Epithelial cell of alveolus of lung (primary cell): ENCODE measurements at places on chromosomes 4 and X. TPM values are rescaled to one million over a fixed set of nuclear protein-coding genes. Genes with fewer than 3 reads are reported as not detected.

FATE1 gene
- total RNA-seq = not detected in 2 replicates

HNRNPDL gene
- total RNA-seq = 156 and 180 TPM in 2 replicates

ATP11C gene
- 21.9 and 28.3 TPM in 2 replicates for total RNA-seq

TENM3 gene
- 23.9 and 24.7 TPM in 2 replicates for total RNA-seq

CPXCR1 gene
- total RNA-seq = not detected in 2 replicates

SLC25A5 gene
- 354 and 544 TPM in 2 replicates for total RNA-seq

CT45A1 gene
- total RNA-seq = not detected in 2 replicates

LANCL3 gene
- under 0.01 and 0.26 TPM in 2 replicates for total RNA-seq

RENBP gene
- total RNA-seq = 0.52 and 3.3 TPM in 2 replicates

AREG gene
- total RNA-seq = 129 and 894 TPM in 2 replicates

UGT2B17 gene
- total RNA-seq = not detected in 2 replicates

SSX2B gene
- total RNA-seq = not detected in 2 replicates

DCHS2 gene
- 0.52 TPM in 1 of 2 replicates, not detected in the other for total RNA-seq

POU3F4 gene
- not detected in 2 replicates for total RNA-seq

XAGE1A gene
- not detected in 2 replicates for total RNA-seq

SYN1 gene
- 0.80 and 3.5 TPM in 2 replicates for total RNA-seq

CXCL11 gene
- total RNA-seq = 1.0 TPM in 1 of 2 replicates, not detected in the other

CTAG2 gene
- total RNA-seq = not detected in 2 replicates

TMPRSS11F gene
- total RNA-seq = not detected in 2 replicates

DRP2 gene
- total RNA-seq = 0.80 and 1.3 TPM in 2 replicates

ASIC5 gene
- not detected in 2 replicates for total RNA-seq

HERC5 gene
- total RNA-seq = 0.08 and 3.0 TPM in 2 replicates

PDHA1 gene
- 35.9 and 40.3 TPM in 2 replicates for total RNA-seq

LIMCH1 gene
- 1.4 and 11.7 TPM in 2 replicates for total RNA-seq

NEUROG2 gene
- not detected in 2 replicates for total RNA-seq

GLRB gene
- total RNA-seq = 1.1 and 5.8 TPM in 2 replicates

CLTRN gene
- 0.32 and 0.78 TPM in 2 replicates for total RNA-seq

HAUS3 gene
- total RNA-seq = 9.1 and 27.4 TPM in 2 replicates

DKK2 gene
- total RNA-seq = 0.16 and 0.52 TPM in 2 replicates

BEND4 gene
- not detected in 2 replicates for total RNA-seq

ZCCHC12 gene
- total RNA-seq = not detected in 2 replicates

SPANXN3 gene
- total RNA-seq = not detected in 2 replicates

RTL9 gene
- under 0.01 and 0.39 TPM in 2 replicates for total RNA-seq

FGFRL1 gene
- total RNA-seq = 33.1 and 34.7 TPM in 2 replicates

FGD1 gene
- total RNA-seq = 9.2 and 10.9 TPM in 2 replicates

PF4V1 gene
- 1.3 TPM in 1 of 2 replicates, not detected in the other for total RNA-seq

SLC7A11 gene
- total RNA-seq = 6.1 and 14.0 TPM in 2 replicates

WDR17 gene
- total RNA-seq = 0.52 and 0.64 TPM in 2 replicates
